ENCODE measurements at places on chromosomes 2 and 18.

DNA sequence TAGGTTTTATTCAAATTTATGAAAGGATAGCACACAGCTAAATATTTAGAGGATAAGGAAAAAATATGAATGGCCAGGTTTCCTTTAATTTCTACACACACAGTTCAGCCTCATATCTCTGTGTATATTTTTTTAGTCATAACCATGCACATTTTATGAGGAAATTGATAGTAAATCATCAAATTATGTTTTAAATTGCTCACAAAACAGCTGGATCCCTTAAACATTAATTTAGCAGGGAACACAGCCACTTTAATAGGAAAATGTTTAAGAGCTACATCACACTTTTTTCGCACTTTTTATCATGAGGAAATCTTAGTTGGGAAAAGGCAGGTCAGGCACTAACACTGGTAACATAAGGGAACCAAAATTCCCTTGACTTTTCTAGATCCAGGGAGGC lies 65.4 kb downstream of the PDE1A start:
- DNase-seq: no peak

DNA sequence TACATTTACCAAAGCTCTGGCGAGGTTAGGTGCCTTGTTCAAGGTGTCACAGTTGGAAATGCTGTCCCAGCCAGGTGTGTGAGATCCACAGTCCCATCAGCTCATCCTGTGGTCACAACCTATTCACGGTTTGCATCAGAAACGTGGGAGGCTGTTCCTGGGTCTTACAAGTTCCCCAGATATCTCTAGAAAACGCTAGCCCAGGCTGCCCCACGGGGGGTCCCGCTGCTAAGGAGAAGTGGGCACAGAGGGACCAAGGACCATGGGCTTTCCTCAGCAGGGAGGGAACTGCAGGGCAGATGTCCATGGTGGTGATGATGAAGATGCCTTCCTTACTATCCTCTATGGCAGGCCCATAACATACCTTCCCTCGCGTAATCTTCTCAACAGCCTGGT lies 649 bp downstream of the FECH start:
- no peak for DNase-seq

- no peak for DNase-seq
Observed at GRCh38 chr2:79025421-79025820, at the start of gene REG3G. Gene REG3G (plus strand): TSS chr2:79025702. CDS start chr2:79026094, 392 bp downstream.

- no peak for DNase-seq
Observed at GRCh38 chr2:2623939-2624338, 292.9 kb upstream of the MYT1L start.

DNA sequence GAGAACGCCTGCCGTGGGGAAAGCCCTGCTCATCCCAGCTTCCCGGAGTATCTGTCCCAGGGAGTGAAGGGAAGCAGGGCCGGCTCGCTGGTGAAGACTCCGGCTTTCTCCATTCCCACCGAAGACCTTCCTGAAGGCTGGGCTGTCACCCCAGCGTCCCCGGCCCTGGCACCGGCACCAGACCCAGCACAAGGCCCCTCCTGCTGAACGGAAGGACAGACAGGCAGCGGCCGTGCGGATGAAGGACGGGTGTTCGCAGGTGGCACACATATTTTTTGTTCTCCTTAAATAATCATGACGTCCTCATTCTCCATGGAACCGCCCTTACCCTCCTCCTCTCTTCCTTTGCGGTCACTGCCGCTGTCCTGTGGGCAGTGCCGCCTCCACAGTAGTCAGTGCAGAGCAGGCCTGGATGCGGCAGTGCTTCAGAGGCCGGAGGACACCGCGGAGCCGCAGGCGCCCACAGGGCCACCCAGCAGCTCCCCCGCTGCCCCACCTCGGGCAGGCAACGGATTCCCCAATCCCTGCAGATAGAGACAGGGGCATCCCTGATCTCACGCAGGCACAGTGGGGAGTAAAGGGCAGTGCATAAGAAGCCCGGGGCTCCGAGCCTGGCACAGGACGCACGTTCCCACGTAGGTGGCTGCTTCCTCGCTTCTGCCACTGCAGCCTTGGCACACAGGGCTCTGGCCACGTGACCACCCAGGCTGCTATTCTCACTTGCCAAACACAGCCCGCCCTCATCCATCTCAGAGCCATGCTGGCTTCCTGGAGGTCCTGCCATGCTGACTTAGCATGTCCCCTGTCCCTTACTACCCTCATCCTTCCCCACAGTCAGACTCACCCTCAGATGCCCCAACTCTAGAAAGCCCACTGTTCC lies 229.7 kb downstream of the EIPR1 start:
- DNase-seq: no peak

GRCh38 chr2:233674995-233675394 lies 3.3 kb downstream of the UGT1A9 start:
- DNase-seq: no peak

DNA sequence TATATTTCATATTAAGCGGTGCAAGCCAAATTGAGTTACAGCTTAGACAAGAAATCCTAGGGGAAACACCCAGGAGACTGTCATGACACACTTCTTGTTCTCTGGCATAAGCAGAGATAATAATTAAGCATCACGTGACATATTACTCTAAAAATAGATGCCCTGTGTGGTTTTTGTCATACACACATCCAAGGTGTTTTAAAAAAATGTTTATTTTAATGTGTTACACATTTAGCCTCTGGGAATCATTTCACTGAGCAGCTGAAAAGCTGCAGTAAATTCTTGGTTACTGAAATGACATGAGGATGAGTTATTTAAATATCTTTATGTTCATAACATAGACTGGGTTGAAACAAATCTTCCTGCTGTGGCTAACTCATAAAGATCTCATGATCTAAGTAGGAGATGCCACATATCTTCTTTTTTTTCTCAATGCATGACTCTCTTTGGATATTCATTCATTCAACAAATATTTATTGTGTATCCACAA lies 38.0 kb upstream of the ERMN start:
- DNase-seq: no peak

GRCh38 chr2:196328088-196328680 lies 156.8 kb upstream of the STK17B start:
- DNase-seq: no peak

GRCh38 chr2:190418727-190419126 lies 10.6 kb downstream of the MFSD6 start:
- DNase-seq: no peak

DNA sequence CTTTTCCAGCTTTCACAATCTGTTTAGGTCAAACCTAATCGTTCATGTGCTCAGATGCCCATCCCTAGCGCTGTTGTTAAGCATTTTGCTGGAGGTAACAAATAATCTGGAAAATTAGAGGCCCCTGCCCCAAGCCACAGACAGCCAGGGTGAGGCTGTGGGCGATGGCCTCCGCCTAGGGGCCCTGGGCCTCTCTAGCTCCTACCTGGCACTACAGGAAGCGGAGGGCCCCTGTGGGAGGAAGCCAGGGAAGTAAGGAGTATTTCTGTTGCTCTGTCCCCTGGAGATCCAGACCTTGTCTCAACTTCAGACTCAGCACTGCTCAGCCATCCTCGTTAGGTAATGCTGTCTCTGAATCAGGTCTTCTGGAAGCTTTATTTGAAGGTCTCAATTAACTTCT lies 12.4 kb upstream of the FOSL2 start:
- DNase-seq: no peak

GRCh38 chr2:40666398-40666797 lies 214.5 kb upstream of the SLC8A1 start:
- DNase-seq: no peak

- peak; percentile 83 for DNase-seq
Observed at GRCh38 chr2:98457045-98457696, 12.5 kb downstream of the INPP4A start.

- no peak for DNase-seq
Observed at GRCh38 chr2:121185571-121186074, 99.4 kb downstream of the TFCP2L1 start.

- peak; percentile 94 for DNase-seq
Observed at GRCh38 chr18:59484561-59485328, 125.7 kb upstream of the LMAN1 start.

- no peak for DNase-seq
Observed at GRCh38 chr2:189249171-189249570, 69.6 kb upstream of the COL5A2 start.

DNA sequence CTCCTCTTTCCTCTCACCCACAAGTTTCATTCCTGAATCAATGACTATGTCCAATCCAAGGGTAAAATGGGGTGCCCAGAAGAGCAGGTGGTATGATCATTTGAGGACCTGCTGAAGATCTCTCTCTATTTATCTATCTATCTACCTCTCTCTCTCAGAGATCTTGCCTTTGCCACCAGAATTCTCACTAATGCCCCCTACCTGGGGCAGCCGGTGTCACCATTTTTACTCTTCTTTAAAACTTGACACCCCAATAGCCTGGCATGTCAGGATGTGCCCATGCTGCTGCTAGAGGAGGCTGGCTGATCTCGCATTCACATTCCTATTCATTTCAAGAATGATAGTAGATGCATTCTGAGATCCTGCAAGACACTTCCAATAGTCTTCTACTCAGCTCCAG lies 24.3 kb upstream of the RPIA start:
- DNase-seq: no peak

Measured in AG09319 (cell line).